ENCODE measurements at places on chromosomes 16 and 17. TPM values are rescaled to one million over a fixed set of nuclear protein-coding genes. Genes with fewer than 3 reads are reported as not detected.

The ABCA8 gene
- total RNA-seq, result under 0.01 TPM

The ABCA6 gene
- total RNA-seq, result 1.7 TPM

The UNC13D gene
- 42.9 TPM for total RNA-seq

The BHLHA9 gene
- total RNA-seq, result not detected
